ENCODE measurements at places on chromosomes 12 and 14.

- DNase-seq, result peak; percentile 82
Observed at GRCh38 chr12:10153271-10154144, 18.4 kb downstream of the OLR1 start.

DNA sequence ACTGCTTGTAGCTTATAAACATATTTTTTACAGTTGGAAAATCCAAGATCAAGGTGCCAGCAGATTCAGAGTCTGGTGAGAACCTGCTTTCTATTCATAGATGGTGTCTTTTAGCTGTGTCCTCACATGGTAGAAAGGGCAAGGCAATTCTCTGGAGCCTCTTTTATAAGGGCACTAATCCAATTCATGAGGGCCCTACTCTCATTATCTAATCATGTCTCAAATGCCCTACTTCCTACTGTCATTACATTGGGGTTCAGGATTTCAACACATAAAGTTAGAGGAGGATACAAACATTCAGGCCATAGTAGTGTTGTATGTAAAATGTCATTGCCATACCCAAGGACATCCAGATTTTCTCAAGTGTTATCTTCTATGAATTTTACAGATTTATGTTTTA is 496.4 kb downstream of the TMTC2 start:
- DNase-seq, result no peak

DNA sequence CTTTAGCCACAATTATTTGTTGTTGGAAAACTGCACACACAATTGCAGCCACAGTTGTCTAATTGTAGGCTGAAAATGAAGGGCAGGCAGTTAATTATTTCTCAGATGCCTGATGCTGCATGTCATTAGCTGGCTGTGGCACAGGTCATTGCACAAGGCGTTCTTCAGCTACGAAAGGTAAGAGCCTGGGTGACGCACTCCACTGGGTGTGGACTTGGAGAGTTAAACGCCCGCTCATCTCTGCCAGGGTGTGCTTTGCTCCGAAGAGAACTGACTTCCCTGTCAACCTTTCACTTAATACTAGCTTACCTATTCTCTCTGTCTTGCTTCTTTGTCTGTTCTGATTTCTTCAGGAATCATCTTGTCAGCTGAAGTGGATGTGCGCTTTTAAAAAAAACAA is 91.4 kb upstream of the CPM start:
- no peak for DNase-seq

- no peak for DNase-seq
Observed at GRCh38 chr12:118984161-118984943, 3.0 kb downstream of the SRRM4 start.

DNA sequence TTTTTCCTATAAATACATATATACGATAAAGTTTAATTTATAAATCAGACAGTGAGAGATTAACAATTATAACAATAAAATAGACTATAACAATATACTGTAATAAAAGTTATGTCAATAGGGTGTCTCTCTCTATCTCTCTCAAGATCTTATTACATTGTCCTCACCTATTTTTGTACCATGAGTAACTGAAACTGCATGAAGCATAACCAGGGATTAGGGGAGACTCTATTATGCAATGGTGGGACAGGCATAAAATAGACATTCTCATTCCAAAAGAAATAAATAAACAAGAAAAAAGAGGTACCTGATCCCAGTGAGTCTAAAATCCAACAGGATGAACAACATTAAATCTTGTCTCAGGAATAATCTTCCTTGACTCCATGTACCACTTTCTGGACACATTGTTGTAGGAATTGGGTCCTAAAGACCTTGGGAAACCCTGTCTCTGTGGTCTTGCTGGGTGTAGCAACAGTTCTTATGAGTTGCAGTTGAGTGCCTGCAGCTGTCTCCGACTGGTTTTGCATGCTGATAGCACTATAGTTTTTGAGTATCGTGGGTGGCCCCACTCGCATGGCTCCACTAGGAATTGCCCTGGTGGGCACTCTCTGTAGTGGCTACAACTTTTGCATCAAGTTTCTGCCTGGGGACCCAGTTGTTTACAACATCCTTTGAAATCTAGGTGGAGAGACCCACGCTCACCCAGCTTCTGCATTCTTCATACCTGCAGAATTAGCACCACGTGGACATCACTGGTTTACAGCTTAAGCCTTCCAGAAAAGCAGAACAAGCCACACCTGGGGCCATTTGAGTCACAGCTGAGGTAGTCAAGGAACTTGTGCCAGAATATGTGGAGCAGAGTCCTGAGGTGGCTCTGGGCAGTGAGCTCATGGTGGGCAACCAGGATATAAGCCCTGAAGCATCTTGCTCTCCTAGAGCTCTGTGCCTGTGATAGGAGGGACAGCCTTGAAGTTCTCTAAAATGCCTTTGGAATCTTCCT is 204.7 kb downstream of the KITLG start:
- no peak for DNase-seq

GRCh38 chr14:71165121-71166031 is 258.1 kb downstream of the PCNX1 start:
- DNase-seq, result no peak

DNA sequence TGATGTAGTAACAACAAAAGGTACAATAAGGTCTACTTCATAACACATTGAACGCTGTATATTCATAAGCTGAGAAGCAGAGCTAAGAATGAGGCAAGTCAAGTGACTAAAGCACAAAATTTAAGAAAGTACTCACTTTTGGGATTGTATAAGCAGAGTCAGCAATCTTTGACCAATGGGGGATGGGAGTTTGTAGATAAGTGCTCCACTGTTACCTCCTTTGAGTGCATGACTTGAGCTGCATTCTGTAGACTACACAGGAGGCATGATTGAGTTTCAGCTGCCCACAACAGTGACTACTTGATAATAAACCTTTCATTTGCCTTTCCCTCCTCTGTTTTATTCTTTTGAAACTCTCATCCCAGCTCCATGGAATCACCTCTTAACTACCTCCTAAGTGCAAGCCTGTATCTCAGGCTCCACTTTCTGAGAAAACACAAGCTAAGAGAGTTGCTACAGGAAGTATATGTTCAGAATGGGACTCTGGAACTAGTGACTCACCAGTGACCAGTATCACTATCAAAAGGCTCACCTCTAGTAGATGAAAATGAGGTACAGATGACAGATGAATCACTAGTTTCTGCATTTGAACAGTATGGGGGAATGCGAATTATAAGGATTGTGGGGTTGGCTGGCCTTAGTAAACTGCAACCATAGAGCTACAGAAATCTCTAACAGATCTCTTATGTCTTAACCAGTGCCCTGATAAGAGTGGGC is 49.2 kb downstream of the SLC35F4 start:
- DNase-seq, result no peak

- no peak for DNase-seq
Observed at GRCh38 chr12:73124480-73124879, 852.3 kb downstream of the TRHDE start.

DNA sequence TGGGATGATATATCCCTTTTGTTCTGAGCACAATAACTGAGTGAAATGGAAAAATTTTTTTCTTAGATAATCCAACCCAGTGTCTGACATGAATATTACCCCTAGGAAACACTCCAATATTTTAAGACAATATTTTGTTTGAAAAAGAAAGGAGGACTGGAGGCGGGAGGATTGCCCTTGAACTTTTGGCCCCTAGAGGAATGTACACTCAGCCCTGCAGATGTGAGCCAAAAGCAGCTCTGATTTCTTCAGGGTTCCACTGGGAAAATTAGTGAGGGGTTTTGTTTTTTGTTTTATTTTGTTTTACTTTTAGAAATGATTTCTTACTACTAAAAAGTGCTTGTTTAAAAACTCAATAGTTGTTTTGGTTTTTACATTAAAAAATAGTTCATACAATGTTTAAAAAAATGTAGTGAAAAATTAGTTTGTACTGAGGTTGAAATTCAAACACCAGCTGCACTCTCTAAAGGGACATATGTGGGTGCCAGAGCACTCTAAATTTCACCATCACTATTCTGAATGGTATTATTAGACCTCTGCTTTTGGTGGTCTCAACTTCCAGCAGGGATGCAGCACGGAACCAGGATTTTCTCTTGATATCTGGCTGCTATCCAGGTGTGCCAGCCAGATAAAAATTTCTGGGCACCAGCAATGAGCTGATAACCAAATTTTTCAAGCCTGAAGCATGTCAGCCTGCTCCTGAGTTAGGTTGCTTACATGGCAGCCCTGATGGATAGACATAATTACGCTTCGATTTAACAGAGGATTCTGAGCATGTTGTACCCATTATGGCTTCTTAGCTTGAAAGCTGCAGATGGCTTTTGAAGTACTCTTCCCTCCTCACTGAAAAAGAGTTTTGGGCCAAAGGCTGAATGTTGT is 141.9 kb downstream of the ANO6 start:
- DNase-seq, result no peak

- DNase-seq, result peak; percentile 69
Observed at GRCh38 chr12:52086944-52087835, 7.7 kb downstream of the SMIM41 start.

- DNase-seq, result no peak
Observed at GRCh38 chr12:76802060-76802459, 38.1 kb downstream of the ZDHHC17 start.

- DNase-seq, result no peak
Observed at GRCh38 chr14:40221428-40221827, 789.2 kb upstream of the FBXO33 start.

- no peak for DNase-seq
Observed at GRCh38 chr12:89556976-89557375, 31.1 kb upstream of the POC1B start.

DNA sequence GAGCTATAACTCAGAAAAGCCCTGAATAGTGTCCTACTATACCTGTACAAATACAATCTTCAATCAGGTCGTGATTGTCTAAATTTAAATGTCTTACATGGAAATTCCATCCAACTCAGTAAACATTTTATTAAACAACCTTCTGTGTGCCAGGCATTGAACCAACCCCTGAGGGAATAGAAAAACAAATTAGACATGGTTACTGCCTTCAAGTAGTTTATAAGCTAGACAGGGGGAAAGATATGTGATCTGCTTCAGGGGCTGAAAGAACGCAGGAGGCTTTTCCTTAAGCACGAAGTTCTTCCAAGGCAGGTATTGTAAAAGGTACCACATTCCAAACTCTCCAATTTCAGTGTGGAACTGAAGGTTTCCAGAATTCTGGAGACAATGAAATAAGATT is 39.7 kb upstream of the STAB2 start:
- no peak for DNase-seq

DNA sequence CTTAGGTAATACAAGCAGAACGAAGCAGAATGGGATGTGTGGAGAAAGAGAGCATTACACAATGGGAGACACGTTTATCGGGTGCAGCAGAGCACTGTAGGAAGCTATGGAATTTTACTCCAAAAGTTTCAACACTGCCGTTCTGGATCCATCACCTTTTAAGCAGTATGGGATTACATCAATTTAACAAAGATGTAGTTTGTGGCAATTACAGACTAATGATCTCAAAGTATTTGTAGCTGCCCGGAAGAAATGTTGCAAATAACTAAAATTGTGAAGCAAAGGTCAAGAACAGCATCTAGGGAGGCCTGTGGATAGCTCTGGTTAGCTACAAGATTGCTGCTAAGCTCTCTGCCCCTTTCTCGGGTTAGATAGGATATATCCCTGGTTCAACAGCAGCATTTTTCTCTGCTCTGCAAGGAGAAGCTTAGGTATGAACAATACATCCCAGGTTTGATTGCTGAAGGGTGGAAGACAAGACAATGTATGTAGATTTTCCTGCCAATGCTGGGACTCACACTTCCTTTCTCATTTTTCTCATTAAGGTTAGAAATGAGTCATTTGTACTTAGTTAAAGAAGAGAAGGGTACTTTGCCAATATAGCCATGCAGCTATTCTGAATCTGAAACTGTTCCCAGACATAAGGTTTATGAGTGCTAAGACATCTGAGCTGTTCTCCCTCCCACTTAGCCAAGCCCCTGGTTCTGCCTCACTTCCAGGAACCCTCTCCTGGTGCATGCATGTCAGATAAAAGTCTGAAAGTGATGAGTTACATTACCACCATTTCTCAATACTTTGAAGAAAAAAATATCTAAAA is 75.0 kb upstream of the HIF1A start:
- DNase-seq, result no peak

All from H7 (cell line).